ENCODE measurements at places on chromosomes 13 and 19.
A peak's percentile ranks its signal among the peaks of the same experiment; 100 is the strongest.

DNA sequence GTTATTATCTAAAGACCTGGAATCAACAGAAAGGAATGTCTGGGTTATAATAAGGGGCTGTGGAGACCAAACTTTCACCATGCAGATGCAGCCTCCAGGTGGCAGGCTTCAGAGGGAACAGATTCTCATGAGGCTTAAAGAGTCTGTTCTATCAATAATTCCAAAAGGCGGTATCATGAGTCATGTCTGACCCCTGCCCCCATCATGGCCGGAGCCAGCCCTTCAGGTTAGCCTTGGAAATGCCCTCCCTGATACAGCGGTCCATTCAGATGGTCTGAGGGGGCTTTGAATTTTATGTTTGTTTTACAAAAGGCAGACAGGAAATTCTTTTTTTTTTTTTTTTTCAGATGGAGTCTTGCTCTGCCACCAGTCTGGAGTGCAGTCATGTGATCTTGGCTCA lies 21.7 kb upstream of the LAMP1 start:
- DNase-seq: no peak

DNA sequence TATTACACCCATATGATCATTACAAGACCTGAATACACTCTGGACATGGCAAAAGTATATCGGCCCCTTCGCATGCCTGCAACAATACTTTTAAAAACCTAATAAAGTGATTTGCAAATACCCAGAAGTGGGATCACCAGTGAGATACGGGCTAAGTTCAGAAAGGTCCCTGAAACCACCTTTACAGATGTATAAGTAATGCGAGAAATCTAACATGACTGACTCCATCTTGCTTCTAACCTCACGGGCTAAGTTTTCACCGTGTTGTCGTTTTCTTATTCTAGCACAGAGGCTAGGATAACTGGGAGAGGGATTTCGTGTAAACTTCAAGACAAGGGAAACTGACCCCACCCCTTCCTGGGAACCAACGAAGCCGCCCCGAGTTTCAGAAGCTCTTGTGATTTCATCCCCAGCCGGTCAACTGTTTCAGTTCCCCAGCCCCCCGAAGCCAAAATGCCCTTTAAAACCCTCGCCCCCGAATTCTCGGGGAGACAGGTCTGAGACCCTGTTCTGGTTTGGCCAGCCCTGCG lies 703 bp downstream of the NEK3 start:
- peak; percentile 46 for DNase-seq

DNA sequence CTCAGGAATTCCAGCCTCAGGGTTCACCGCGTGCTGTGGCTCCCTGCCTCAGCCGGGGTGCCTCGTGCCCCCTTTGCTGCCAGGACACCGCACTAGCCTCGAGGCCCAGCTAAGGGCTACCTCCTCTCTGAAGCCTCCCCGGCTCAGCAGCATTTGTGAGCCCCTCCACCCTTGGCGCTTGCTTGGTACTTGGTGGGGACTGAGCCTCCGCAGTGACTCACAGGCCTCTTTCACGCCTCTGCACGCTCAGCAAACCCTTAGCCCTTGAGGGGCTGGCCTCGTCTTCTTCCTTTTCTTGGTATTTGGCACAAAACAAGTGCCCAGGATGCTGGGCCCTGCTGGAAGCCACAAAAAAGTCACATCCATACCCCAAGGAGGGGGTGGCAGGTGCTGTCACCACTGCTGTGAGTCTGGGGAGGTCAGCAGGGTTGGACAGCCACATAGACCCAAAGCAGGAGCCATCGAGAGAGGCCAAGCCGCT lies 85.4 kb upstream of the TM9SF2 start:
- no peak for DNase-seq

DNA sequence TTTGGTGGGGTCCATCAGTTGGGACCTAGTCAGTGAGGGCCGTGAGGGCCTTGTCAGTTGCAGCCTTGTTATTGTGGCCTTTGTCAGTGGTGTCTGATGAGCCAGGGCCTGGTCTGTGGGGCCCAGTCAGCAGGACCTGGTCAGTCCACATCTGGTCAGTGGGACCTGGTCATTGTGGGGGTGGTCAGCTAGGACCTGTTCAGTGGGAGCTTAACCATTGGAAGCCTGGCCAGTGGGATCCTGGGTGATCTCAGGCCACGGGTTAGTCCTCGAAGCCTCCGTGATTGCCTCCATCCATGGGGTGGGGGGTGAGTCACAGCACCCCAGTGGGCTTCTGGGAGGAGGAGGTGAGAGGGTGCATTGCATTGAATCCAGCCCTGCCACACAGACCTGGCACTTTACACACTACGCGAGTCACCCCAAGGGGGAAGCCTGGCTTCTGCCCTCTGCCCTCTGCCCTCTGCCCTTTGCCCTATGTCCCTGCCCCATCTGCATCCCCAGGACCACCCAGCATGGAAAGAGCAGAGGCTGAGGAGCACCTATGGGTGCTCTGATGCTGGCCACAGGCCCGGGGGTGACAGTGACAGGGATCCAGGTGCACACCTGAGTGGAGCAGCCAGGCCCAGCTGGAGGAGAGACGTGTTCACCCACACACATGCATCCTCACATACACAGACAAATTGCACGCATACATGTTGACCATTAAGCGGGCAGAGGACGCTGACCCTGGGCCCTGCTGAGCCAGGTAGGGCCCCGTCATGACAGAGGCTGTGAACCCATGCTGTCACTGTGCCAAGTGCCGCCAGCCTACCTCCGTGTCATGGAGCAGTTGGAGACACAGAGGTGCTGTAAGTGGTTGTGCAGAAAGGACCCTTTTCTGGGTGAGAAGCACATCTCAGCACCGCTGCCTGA lies 59.8 kb upstream of the TPM4 start:
- DNase-seq: no peak

GRCh38 chr19:51140441-51140840 lies 1.7 kb upstream of the SIGLEC7 start:
- no peak for DNase-seq

- DNase-seq: no peak
Measured at GRCh38 chr13:50208826-50209335, 193.6 kb downstream of the KCNRG start.

DNA sequence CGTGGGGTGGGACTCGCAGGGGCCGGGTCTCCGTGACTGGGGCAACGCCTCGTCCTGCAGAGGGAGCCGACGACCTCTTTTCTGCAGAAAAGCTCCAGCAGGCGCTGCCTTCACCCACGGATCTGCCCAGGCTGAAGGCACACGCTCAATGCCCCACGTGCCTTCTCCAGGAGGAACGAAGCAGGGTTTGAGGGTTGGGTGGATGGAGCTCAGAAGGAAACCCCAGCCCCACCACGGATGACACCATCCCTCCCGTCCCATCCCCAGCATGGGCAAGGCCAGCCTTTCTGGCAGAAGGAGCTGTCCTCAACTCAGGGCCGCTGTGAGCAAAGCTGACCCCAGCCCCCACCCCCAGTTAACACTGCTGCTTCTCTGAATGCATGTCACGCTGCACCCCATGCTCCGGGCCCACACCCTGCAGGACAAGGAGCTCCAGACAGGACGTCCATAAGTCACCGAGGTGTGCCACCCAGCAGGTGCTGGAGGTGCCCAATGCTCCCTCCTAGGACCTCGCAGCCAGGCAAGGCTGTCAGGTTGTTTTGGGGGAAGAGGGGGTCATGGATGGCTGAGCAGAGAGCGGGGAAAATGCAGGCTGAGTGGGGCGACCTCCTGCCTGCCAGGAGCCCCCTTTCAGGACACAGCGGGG lies 7.4 kb downstream of the C19orf25 start:
- DNase-seq: peak; percentile 42

- peak; percentile 16 for DNase-seq
Measured at GRCh38 chr13:111280681-111281585, 39.5 kb upstream of the TEX29 start.

GRCh38 chr19:4367336-4367723 lies 24.0 kb downstream of the MPND start:
- no peak for DNase-seq

DNA sequence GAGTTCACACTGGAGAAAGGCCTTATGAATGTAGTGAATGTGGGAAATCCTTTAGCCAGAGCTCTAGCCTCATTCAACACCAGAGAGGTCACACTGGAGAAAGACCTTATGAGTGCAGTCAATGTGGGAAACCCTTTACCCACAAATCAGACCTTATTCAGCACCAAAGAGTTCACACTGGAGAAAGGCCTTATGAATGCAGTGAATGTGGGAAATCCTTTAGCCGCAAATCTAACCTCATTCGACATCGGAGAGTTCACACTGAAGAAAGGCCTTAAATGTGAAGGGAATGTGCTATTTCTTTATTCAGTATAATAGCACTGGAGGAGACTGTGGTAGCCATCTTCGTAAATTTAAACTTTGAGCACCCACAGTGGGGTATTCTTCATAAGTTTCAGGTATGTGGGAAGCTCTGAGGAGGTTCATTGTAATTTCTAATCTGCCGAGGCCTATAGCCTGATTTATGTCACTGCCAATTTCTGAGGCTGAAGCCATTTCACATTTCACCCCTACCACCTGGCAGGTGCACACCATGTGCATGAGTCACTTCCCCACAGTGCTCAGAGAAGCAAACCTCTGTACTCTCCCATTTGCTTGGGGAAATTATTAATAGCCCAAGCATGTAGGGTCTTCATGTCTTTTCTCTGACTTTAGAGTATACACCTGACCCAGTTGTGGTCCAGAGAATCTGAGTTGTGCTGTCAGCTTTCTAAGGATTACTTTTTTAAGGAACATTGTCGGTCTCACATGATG lies 6.4 kb downstream of the ZNF551 start:
- no peak for DNase-seq

DNA sequence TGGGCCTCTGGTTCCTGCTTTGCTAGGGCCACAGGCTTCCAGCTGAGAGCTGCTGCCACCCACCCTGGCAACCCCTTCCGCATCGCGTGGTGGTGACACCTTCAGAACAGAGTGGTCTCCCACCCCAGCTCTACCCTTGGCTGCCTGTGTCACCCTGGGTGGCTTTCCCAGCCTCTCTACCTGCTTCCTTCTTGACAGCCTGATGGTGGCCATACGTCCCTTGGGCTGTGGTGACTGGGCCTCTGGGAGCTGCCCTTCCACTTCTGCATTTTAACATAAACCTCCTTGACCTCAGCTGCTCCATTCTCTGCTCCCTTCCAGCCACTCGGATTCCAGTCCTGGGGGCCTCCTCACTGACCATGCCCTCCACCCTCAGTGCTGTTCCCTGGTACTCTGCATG lies 17.0 kb downstream of the PAK4 start:
- no peak for DNase-seq

DNA sequence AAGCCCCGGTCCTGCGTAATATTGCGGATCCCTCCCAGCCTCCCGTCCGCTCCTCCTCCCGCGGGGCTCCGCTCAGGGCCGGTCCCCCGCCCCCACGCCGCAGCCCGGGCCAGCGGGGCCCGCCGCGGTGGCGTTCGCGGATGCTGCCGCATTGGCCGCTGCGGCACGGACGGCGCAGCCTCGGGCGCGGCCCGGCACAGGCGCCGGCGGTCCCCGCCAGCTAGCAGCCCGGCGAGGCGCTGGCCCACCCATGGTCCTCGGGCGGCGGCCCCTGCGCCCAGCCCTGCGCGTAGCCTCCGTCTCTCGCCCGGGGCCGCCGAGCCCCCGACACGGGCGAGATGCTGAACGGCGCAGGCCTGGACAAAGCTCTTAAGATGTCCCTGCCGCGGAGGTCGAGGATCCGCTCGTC lies at the start of gene ATP8A2:
Gene ATP8A2 (plus strand): TSS at position 100 of the 409 bp plus-strand sequence. CDS start 239 bp downstream, at position 339.
- no peak for DNase-seq

DNA sequence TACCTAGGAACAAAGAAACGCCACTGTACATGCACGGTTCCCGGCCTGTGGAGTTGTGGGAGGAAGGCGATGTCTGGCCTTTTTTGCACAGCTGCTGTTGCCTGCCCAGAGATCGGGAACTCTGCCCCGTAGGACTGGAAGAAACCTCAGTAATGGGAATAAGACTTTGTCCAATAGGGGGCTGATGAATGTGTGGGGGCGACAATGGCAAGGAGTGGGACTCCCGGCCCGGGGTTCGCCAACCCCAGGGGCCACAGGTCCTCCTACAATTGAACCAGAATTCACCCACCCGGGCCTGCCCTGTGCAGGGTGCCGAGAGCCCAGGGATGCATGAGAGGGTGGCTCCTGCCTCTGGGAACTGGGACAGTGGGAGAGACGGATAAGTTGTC lies 2.0 kb upstream of the CEBPA start:
- no peak for DNase-seq

DNA sequence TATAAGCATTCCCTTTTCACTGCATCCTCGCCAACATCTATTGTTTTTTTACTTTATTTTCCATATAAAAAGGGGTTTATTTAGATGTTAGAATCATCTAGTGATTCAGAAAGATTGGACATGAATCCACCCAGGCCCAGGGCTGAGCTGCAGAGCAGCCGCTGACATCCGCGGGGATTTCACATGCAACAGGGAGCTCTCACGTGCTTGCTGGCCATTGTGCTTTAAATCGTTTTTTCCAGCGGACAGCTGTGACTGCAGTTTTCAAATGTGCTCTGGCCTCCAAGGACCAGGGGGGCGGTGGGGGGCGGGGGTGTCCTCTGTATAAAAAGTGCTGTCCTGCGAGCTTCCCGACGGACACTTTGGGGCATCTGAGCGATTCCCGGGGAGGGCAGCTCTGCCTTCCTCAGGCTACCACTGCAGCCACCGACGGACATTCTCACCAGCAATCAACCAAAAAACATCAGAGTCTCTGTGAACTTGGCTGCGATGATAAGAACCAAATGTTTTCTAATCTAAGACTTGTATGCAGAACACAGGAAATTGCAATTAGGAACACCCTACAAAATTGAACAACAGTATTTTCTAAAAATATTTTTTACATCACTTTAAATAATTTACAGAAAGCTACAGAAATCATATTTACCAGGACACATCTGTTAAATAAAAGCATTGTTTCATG lies 12.6 kb downstream of the RB1 start:
- no peak for DNase-seq

DNA sequence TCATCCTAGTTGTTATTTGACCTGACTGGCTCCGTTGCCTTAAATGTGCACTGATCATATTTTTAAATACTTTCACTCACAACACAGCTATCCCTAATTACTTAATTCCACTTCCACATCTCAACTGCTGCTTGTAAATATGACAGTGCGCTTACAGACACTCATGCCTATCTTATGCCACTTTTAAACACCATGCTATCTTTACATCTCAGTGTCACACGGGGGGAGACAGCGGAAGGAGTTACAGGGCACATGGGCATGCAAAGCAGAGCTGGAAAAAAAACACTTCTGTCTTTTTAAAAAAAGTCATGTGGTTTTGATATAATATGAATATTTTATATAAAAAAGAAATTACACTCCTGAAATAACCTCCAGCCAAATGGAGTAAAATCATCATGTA lies 44.1 kb downstream of the SMAD9 start:
- no peak for DNase-seq

DNA sequence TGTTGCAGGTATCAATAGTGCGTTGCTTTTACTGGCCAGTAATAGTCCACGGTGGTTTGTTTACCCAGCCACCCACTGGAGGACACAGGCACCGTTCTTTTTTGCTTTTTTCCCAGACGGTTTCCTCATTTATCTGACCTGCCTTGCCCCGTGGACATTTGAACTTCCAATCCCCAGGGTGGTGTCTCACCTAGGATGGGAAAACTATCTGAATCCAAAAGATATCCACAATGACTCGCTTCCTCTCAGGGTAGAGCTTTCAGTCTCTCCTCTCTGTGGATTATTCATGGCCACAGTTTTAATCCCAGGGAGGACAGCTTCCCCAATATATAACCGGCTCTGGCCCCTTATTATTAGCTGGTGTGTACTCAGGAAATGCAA lies 170.8 kb downstream of the FOXO1 start:
- no peak for DNase-seq

- no peak for DNase-seq
Measured at GRCh38 chr13:30832377-30832776, 73.7 kb upstream of the MEDAG start.

GRCh38 chr19:13883516-13884064 lies 6.7 kb downstream of the NANOS3 start:
- no peak for DNase-seq
